ENCODE measurements at places on chromosomes 6 and 20.

- DNase-seq: no peak
Observed at GRCh38 chr6:113082745-113083144, 735.6 kb downstream of the RFPL4B start.

GRCh38 chr20:58651946-58652605, 993 bp downstream of the STX16 start:
- peak; percentile 64 for DNase-seq

GRCh38 chr6:116385921-116386320, 15.2 kb downstream of the DSE start:
- DNase-seq: no peak

DNA sequence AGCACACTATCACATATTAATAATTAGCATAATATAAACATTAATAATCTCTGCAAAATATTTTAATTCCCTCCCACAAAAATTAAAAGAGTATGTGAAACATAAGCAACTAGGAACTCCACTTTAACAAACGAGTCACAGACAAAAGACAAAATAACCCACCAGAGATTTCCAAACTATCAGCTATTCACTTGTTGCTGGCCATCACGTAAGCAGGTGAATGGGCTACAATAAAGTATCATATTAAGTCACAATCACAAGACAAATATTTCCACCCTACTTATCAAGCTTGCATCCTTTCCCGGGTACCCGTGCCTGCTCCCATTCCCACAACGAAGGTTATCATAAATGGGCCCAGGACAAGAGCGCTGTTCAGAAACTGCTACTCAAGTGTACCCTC, 2.5 kb downstream of the HDAC2 start:
- no peak for DNase-seq
